HAP-1 (cell line): ENCODE measurements at places on chromosomes 13 and 19.

DNA sequence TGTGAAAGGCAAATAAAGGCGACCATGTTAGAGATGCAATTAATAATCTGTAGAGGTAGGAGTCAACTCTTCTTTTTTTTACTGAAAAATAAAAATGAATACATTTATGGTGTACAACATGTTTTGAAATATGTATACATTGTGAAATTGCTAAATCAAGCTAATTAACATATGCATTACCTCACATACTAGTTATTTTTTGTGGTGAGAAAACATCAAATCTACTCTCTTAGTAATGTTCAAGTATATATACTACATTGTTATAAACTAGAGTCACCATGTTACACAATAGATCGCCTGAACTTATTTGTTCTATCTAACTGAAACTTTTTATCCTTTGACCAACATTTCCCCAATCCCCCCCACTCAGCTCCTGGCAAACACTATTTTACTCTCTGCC, 143.2 kb downstream of the POU4F1 start:
- no peak for DNase-seq

- no peak for DNase-seq
These were observed 1227.5 kb upstream of the MIR17HG start for GRCh38 chr13:90120026-90120425.

- no peak for DNase-seq
These were observed 181.9 kb upstream of the EDNRB start for GRCh38 chr13:78100486-78100885.

GRCh38 chr13:85286081-85286480, 513.1 kb downstream of the SLITRK6 start:
- no peak for DNase-seq
